ENCODE measurements at places on chromosomes 4 and X.
A peak's percentile ranks its signal among the peaks of the same experiment; 100 is the strongest.

GRCh38 chr4:184343502-184344177 is 126.0 kb upstream of the ENPP6 start:
- peak; percentile 69 for DNase-seq

DNA sequence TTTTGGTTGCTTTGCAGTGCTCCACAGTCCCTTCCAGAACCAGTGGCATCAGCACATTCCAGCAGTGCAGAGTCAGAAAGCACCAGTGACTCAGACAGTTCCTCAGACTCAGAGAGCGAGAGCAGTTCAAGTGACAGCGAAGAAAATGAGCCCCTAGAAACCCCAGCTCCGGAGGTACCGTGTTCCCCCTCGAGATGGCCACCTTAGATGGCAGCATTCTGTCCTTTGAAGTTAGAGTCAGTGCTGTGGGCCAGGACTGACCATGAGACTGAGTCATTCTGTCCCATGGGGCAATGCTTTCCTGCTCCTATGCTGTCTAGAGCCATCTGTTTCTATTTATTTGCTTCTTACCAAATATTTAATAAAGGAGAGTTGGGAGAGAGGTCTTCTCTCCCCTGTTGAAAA is 112.3 kb downstream of the KLHL8 start:
- no peak for DNase-seq

- DNase-seq: no peak
These were observed 3.2 kb downstream of the TMEM144 start for GRCh38 chr4:158213466-158213865.

DNA sequence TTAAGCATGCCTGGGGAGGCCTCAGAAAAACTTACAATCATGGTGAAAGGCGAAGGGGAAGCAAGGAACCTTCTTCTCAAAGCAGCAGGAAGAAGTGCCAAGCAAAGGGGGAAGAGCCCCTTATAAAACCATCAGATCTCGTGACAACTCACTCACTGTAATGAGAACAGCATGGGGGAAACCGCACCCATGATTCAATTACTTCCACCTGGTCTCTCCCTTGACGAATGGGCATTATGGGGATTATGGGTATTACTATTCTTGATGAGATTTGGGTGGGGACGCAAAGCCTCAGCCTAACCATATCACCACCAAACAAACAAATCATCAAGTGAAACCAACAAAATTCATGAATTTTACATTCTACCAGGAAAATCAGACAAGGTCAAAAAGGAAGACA is 76.7 kb upstream of the TAB3 start:
- DNase-seq: no peak

- DNase-seq: no peak
These were observed 49.5 kb downstream of the IQCM start for GRCh38 chr4:149766135-149766534.

- DNase-seq: no peak
These were observed 93.5 kb upstream of the ADAD1 start for GRCh38 chr4:122285285-122285684.

- DNase-seq: no peak
These were observed 720.9 kb downstream of the RAPGEF2 start for GRCh38 chr4:159823743-159824142.

- DNase-seq: no peak
These were observed 134.2 kb downstream of the PWWP3B start for GRCh38 chrX:106302304-106302703.

DNA sequence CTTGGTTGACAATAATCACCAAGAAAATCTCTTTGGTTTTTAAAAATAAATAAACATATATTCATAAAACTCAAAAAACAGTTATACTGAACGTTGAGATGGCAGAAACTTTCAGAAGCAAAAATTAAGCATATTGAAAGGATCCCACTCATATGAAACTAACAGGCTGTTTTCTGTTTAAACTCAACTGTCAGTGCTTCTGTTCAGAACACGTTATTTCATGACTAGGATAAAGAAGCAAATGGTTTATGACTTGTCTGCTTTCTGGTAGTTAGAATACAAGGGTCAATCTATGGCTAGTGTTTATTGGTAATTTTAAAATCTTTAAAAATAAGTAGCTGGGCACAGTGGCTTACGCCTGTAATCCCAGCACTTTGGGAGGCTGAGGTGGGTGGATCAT is 4.1 kb downstream of the GPR82 start:
- no peak for DNase-seq

GRCh38 chr4:5452156-5452555 is 256.2 kb downstream of the EVC2 start:
- DNase-seq: no peak

DNA sequence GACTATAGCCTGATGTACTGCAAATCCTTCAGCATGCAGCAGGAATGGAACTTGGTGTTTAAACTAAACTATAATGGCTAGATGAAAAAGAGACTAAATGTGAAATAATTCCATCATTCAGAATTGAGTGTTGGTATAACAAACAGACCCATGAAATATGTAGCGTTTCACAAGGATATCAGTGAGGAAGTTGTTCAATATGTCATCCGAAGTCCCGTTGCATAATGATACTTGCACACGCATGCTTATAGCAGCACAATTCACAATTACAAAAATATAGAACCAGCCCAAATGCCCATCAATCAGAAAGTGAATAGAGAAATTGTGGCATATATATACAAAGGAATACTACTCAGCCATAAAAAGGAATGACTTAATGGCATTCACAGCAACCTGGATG is 20.4 kb downstream of the MECP2 start:
- no peak for DNase-seq

DNA sequence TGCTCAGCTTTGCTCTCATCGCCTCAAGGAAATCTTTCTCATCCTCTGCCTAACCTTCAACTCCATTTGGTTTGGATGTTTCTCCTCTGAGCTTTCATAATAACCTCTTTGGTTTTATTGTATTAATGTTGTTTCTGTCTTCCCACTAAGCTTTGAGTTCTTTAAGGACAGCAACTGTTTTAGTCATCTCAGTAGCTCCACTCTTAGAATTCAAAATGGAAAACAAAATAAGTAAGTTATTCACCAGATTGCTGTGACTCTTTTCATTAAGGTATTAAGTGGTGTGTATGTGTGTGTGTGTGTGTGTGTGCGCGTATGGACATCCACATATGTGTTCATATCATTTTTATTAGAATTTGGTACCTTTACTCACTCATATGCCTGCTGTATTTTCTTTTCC is 279.2 kb upstream of the BOD1L1 start:
- DNase-seq: no peak

- no peak for DNase-seq
These were observed 318.3 kb upstream of the GATB start for GRCh38 chr4:152079079-152079478.

GRCh38 chr4:187042251-187042650 is 318.6 kb upstream of the FAT1 start:
- no peak for DNase-seq

DNA sequence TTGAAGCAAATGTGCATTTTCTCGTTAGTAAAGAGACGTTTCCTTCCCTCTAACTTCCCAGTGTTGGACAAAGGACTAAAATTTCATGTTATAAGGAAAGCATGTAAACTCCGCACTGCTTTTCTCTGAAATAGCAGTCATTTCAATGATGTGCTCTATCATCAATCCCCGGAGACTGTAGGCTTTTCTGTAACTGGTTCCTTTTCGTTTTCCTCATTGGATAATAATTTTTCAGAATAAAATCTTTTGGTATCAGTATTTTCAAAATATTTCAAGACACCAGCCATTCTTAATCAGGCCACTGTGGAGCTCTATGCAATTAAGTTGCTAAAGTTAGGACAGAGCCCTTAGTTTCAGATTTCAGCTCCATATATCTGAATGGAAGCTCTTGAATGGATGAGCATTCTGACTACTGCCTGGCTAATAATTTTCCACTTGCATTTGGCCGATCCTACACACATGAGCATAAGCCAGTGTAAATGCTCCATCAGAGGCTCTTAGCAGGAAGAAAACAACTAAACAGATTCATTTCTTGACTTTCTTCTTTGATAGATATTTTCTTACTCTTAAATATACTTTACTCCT is 157.7 kb downstream of the CHIC2 start:
- DNase-seq: no peak

All from NCI-H2029 (cell line).